Femur (tissue), 1 donor: ENCODE measurements at places on chromosomes 5 and 9.

DNA sequence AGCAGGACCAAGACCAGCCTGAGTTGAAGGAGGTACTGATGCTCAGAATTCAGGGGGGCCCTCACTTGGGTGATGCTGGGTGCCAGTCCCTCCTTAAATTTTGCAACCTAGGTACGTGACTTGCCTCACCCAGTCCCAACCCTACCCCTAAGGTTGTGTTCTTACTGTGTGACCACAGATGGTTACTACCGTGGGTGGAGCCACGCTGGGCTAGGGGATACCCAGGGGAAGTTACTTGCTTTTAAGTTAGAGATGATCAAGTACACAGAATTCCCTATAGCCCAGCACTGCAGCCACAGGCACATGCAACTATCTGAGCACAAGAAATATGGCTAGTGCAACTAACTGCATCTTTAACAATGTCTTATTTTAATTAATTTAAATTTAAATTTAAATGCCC is 32.9 kb downstream of the NXNL2 start:
- DNase-seq: no peak

- no peak for DNase-seq
Observed at GRCh38 chr9:109463924-109464625, 34.0 kb downstream of the PTPN3 start.

- DNase-seq: no peak
Observed at GRCh38 chr5:44691802-44692201, 116.9 kb upstream of the MRPS30 start.

- no peak for DNase-seq
Observed at GRCh38 chr5:73698011-73698410, 72.0 kb downstream of the ARHGEF28 start.

DNA sequence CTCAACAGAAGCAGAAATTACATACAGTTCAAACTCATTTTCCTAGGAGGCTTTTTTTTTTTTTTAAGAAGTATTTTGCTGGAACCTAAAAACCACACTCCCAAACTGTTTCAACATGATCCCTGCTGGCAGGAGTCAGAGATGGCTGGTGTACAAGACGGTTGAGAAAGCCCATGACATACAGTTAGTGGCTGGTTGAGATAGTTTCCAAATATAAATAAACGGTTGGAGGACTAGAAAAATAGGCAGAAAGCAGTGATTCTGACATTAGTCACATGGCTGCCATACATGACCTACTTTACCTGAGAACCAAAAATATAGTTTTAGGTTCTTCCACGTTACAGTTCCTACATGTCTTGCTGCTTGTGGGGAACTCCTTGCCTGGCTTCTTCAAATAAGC is 31.7 kb upstream of the BASP1 start:
- peak; percentile 88 for DNase-seq

DNA sequence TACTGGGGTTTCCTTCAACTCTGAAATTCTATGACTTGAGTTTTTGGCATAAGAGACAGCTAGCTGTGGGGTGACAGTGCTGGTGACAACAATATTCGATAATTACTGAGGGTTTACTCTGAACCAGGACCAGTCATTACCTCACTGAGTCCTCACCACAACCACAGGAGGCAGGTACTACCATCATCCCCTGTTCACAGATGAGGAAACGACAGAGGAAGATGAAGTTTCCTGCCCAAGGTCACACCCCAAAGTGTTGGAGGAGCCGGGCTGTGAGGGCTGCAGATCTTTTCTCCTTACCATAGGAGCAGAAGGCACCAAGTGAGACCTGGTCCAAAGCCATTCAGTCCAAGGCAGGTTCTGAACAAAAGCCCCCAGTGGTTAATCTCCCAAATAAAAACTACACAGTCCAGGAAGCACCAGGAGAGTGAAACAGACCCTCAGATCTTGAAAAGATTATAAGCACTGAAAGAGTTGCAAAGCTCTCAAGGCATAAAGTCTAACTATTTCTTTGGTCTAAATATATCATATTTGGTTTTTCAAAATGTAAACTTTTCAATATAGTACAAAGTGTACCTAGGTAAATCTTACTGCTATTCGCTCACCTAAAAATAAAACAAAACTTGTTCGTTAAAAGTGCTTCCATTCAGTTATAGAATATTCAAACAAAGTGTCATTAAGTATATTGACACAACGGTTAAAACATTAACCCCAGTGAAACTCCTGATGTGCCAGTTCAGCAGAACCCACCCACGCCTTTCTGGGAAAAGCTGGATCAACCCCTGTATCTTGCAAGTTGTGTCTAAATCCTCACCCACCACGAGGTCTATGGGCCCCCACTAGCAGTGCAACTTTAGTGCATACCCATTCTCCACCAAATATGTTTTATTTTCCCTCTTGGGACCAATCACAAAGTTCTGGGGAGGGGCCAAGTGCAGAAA is 82.6 kb upstream of the EQTN start:
- no peak for DNase-seq

DNA sequence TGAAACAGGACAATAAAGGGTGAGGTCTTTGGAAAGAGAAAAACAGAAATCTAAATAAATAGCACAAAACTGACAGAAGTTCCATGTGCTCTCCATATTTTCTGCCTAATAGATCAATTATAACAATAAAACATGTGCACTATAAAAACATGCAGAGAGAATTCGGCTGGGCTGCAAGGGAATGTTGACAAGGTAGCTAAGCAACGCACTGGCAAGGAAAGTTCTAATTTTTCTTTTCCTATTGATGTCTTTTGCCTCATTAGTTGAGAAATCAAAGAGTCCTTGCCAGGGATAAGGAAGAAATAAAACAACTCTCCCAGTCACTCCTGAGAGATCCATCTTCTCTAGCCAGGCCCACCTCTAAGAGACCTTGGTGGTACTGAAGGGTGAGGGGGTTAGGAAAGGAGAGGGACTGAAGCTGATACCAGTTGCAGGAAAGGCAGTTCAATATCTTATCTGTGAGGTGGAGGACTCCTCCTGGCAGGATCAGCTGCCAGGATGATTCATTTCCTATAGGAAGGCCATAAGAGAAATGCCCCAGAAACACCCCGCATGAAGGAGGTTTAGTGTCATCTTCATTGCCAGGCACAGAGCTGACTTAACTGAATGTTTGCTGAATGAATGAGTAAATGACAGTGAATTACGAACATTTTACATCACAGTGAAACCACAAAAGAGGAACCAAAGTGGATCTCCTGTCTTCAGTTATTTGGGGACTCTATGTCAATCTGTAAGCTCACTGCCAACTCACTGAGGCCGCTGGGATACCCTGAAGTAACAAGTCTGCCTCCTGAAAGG is 63.7 kb upstream of the IFNK start:
- DNase-seq: peak; percentile 52

GRCh38 chr5:112355058-112355685 is 63.9 kb downstream of the EPB41L4A start:
- DNase-seq: no peak

GRCh38 chr5:58752104-58752503 is 169.2 kb downstream of the RAB3C start:
- DNase-seq: no peak

DNA sequence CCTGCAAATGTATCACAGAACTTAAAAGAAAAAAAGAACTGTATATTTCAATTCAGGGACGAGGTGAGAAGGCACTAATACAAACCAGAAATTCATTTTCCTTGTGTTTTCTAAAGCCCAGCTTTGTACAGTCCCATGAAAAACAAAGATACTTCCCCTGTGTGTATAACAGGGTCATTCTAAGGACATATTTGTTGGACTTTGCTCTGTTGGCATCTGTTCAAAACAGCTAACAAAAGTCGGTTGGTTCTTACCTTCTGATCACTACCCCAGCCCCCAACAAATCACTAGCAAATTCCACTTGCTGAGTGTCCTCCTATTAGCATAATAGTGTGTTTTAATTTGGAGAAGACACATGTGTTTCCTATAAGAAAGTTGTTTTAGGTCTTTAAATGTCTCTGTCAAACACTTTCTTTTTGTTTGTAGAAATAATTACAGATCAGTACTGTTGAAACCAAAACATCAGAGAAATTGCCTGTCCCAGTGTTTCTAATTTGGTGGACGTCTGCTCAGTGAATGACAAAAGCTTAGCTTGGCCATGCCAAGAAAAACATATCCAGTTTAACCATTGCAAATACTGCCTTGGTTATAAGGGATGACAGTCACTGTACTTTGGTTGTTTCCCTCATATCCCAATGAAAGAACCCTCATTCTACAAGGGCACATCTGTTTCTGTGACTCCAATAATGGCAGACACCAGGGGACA is 480.5 kb downstream of the EBF1 start:
- no peak for DNase-seq

DNA sequence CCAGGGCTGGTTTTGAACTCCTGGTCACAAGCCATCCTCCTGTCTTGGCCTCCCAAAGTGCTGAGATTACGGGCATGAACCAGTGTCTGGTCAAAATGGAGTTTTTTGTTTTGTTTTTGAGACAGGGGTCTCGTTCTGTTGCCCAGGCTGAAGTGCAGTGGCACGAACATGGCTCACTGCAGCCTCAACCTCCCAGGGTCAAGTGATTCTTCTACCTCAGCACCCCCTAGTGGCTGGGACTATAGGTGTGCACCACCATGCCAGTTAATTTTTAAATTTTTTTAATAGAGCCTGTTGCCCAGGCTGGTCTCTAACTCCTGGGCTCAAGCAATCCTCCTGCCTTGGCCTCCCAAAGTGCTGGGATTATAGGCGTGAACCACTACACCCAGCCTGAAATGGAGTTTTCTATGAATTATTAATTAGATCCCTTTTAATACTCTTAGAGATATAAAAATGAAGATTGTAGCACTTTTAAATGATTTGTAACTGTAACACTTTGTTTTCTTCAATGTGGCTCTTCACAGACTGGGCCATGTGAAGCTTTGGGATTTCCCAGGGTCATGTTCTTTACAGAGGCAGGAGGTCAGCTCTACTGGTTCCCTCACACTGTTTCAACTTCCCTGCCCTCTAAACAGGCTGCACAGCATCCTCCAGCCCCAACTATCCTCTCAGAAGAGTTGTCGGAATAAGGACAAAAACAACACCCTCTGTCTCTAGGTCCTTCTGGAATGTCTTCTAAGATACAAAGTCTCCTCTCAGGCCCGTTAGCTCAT is 32.7 kb upstream of the SPARC start:
- DNase-seq: no peak

DNA sequence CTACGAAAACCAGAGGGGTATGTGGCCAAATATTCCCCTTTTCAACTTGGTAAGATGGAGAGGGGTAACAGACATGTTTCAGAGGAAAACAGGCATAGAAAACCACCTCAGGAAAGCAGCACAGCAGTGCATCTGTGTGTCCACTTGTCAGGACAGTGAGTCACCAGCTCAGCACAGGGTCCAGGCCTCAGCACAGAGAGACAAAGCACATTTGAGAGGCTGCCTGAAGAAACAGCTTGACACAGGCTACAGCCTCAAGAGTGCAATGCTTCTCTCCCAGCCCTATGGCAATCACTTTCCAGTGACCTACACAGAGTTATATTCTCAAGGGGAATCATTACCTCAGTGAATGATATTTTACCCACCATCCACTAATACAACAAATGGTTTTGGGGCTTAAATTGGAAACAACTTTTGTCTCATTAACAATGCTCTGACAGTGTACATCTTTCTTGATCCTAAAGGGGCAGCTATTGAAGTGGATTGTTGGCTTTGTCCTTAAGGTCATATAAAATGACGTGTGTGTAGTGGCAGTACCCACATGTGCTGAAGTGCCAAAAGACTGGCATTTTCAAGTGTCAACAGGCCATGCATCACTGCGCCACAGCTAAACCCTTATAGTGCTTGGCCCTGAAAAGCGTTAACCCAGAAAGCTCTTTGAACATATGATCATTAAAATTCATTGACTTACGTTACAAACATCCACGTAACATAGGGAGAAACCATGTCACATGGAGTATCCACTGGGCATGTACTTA is 46.4 kb downstream of the ERMP1 start:
- DNase-seq: no peak

DNA sequence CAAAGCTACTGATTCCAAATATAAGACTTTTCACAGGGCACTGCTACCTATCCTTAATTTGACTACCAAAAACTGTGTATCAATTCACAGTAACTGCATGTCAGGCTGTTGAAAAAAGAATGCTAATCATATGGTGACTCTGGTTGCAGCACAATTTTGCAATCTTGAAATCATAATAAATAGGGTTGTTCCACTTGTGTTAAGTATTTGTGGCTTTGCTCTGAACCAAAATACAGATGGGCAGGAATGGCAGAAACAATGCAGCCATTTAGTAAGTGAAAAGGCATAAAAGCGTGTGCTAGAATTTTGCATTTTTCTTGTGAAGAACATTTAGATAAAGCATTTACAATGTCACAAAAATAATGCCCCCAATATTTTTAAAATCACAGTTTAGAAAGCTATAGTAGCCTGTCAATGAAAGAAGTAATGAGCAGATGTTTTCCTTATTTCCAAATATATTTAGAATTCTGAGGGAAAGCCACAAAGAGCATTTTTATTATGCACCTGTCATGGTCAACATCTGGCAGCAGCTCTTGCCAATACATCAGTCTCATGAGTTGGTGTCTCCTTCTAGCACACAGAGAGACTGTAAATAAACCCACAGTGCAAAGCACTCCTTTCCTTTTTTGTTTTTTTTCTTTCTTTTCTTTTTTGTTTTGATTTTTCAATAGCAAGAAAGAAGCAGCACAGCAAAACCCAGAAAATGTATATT is 54.8 kb upstream of the PAM start:
- DNase-seq: no peak

DNA sequence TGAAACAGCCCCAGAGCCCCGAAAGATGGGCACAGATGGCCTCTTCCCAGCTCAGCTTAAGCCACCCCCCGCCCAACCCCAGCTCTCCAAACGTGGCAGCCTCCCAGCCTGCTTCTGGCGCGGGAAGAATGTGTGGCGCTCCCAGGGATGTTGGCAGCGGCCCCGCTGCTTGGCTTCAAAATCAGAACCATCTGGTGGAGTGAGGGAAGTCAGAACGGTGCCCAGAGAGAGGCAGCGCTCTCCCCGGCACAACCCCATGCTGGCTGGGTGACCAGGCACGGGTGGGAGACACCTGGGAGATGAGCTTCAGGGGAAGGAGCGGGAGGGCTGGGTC is 72.7 kb upstream of the ORM1 start:
- peak; percentile 93 for DNase-seq

DNA sequence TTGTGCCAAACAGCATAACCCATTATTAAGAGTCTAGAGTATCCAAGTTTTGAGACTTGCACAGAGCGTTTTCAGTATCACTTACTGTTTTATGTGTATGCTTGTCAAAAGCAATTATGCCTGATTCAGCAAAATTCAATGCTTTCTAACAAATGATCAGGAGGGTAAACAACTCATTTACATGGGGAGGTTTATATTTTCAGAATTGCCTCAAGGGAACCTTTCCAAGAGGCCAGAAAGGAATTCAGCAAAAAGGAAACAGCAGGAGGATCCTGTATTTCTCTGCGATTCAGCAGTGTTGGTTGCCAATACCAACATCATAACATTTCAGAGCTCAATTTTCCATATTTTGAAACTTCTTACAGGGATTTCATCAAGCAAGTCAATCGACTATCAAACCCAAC is 69.3 kb upstream of the DAB2 start:
- no peak for DNase-seq
